ENCODE measurements at places on chromosomes 11 and 22. TPM values are rescaled to one million over a fixed set of nuclear protein-coding genes. Genes with fewer than 3 reads are reported as not detected.

ARHGAP20 gene
- 1.1 TPM for total RNA-seq

XNDC1N gene
- total RNA-seq = 10.8 TPM

CADM1 gene
- total RNA-seq = 71.9 TPM

MGAT3 gene
- not detected for total RNA-seq

LSP1 gene
- total RNA-seq = 4.0 TPM

SPA17 gene
- total RNA-seq = 43.4 TPM

DNA sequence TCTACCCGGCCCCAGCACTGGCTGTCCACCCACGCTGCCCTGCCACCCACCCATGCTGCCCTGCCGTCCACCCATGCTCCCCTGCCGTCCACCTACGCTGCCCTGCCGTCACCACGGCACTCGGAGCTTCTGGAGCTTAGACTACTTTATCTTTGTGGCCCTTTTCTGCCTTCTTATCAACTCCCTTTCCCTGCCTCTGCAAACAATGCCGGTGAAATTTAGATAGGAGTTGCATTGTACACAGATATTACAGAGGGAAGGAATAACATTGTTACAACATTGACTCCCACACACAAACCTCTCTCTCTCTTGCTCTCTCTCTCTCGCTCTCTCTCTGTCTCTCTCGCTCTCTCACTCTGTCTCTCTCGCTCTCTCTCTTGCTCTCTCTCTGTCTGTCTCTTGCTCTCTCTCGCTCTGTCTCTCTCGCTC lies 33.7 kb upstream of the BRSK2 start:
- no peak for DNase-seq

GRCh38 chr11:76250520-76251225 lies 44.4 kb upstream of the WNT11 start:
- DNase-seq = no peak

DNA sequence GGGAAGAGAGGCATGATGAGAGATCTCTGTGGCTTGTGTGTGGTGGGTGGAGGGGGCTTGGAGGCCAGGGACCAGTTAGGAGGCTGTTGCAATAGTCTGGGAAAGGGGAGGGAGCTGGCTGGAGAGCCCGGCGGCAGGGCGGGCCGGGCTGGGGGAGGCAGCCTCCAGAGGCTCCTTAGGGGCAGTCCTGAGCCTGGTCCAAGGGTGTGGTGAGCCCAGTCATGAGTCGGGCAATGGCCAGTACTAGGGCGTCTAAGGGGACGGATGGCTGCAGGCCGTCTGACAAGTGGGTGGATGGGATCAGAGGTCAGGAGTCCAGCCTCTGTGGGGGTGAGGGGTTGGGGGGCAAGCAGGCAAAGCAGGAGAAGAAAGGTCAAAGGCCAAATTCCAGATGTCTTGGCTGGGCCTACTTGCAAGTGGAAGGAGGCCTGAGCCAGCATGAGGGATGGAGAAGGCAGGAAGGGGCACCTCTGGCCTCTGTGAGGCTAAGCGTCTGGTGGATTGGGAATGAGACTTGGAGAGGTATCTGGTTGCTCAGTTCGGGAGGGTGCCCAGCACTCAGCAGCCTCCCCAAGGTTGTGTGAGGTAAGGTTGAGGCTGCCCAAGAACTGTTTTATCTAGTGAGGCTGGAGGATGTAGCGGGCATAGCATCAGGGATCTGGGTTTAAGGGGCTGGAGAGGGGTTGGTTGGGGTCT lies 6.0 kb upstream of the CD248 start:
- no peak for DNase-seq

DNA sequence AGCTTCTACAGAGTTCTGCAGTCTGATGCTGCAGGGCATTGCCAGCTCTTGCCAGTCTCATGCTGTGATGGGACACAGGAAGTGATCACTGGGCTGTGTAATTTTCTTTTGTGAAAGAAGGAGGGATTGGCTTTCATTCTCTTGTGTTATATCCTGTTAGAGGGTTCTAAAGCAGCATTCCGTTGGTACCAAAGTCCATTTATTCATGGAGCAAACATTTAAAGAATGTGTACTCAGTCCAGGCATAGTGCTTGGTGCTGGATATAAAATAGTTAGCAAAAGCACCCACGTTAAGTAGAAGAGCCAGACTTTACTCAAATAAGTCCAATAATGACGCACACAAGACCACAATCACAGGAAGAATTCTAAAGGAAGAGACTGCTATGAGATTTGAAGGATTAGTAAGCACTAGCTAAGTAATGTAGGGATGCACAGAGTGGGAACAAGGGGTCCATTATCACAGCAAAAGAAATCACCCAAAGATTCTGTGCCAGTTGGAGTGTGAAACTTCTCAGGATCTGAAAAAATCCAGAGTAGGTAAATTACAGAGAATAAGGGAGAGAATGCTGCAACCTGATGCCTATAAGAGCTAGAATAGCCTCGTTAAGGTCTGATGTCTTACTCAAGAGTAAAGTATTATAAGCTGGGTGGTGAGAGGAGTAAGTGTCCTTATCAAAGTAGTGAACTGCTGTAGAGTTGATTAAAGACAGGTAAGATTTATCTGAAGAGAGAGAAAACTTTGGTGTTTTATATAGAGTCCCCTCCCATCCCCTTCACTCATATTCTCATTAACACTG lies 728.3 kb downstream of the METTL15 start:
- DNase-seq = peak; percentile 99

- DNase-seq = peak; percentile 91
Observed at GRCh38 chr11:65381716-65382032, 772 bp downstream of the SLC25A45 start.

DNA sequence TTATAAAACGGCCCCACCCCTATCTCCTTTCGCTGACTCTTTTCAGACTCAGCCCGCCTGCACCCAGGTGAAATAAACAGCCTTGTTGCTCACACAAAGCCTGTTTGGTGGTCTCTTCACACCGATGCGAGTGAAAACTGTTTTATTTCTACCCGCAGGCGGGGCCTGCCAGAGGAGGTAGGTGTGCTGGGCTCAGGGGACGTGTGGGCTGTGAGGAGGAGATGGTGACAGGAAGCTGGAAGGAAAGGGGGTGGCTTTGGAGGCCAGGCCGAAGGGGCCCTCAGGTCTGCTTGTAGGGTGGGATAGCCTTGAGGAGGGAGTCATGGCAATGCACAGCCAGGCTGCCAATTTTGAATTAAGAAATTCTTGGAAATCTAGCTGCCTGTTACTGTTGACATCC lies 21.3 kb upstream of the KRTAP5-7 start:
- DNase-seq = no peak

DNA sequence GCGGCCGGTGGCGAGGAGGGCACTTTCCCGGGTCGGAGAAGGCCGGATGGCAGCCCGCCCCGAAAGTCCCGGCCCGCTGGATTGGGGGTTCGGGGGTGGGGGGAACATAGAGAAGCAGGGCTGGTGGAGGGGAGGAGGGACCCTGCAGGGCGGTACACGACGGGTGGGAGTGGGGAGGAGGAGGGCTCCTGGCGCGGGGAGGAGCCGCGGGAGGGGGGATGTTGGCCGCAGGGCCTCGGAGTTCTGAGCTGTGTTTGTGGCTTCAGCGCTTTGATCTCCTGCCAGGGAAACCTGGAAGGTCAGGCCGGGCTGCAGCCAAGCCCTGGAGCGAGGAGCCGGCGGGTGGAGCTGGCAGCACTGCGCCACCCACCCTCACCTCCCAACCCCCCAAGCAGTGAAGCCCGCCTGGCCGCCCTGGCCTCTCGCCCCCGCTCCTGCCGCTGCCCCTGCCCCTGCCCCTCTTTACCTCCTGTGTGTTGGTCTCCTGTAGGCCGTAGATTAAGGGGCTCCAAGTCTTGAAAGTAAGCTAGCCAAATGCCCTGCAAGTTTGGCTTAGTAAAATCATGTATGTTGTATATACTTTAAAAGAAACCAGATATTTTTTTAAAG lies 30.9 kb downstream of the C22orf31 start:
- DNase-seq = peak; percentile 90

DNA sequence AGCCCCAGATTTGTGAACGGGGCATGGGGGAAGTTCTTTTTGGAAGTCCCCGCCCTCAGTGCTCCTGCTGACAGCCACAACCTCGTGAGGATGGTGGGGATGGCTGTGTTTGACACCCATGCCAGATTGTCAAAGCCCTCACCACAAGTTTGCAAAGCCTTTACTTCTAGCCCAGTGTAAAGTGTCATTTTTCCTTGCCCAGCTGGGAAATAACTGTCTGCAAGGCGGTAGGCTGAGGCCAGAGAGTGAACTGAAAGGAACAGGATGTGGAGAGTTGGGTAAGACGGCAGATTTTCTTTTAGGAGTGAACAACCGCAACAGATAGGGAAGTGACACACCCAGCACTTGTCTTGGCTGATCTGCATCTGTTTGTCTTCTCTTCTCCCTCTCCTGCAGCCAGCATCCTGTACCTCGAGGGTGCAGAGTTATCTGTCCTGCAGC lies 13.6 kb downstream of the IL17RA start:
- no peak for DNase-seq

GRCh38 chr11:85154294-85154693 lies 472.9 kb downstream of the DLG2 start:
- no peak for DNase-seq
